ENCODE measurements at places on chromosomes 5 and 9.

GRCh38 chr9:120892748-120893610, 16.0 kb upstream of the PHF19 start:
- peak; percentile 77 for DNase-seq

GRCh38 chr5:75050415-75050814, 1.9 kb downstream of the GCNT4 start:
- DNase-seq: no peak

GRCh38 chr9:123033864-123034601, 566 bp downstream of the GPR21 start:
- DNase-seq: no peak

GRCh38 chr5:152393441-152393840, 11.6 kb downstream of the NMUR2 start:
- DNase-seq: no peak

- DNase-seq: no peak
These were observed 57.0 kb downstream of the ADAMTS2 start for GRCh38 chr5:179288101-179288808.
